ENCODE measurements at places on chromosomes 4 and X.

- peak; percentile 24 for DNase-seq
These were observed 39.4 kb downstream of the MGST2 start for GRCh38 chr4:139704915-139705485.

GRCh38 chrX:135497736-135498135 is 22.7 kb upstream of the INTS6L start:
- no peak for DNase-seq

- DNase-seq, result no peak
These were observed at the start of gene SLC38A5 for GRCh38 chrX:48470110-48470832. Gene SLC38A5, minus strand, starts transcription at chrX:48470260. Its CDS starts 2,336 bp downstream, at chrX:48467924.

GRCh38 chrX:18647621-18648020 is 24.3 kb downstream of the RS1 start:
- DNase-seq, result no peak

DNA sequence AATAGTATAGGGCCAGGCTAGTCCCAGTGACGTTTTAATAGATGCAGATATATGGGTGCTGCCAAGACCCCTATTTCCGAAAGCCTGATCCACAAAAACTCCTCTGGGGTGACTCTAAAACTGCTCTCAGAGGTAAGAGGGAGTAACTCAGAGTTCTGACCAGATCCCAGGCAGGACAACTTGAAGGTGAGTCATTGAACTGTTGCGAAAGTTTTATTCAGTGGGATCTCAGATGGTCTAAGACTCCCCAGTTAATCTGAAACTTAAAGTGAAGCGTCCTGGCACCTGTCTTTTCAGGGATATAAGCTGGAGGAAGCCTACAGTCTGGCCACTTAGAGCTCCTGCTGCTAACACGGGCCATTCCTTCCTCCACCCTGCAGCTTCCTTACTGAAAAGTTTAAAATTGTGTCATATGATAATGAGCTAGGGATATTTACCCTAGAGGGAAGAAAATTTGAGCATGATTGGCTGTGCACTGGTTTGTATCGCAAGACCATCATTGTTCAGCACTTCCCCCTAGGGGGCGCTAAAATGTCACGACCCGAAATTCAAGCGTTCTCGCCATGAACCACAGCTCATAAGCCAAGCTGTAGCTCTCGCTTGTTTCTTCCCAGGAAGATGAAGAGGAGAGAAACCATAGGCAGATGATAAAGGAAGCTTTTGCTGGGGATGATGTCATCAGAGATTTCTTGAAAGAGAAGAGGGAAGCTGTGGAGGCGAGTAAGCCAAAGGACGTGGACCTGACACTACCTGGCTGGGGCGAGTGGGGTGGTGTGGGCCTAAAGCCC is 19.5 kb downstream of the UTP14A start:
- DNase-seq, result peak; percentile 39

- DNase-seq, result no peak
These were observed 1870.5 kb upstream of the TENM3 start for GRCh38 chr4:180372691-180373090.
